ENCODE measurements at places on chromosomes 12 and 14.

DNA sequence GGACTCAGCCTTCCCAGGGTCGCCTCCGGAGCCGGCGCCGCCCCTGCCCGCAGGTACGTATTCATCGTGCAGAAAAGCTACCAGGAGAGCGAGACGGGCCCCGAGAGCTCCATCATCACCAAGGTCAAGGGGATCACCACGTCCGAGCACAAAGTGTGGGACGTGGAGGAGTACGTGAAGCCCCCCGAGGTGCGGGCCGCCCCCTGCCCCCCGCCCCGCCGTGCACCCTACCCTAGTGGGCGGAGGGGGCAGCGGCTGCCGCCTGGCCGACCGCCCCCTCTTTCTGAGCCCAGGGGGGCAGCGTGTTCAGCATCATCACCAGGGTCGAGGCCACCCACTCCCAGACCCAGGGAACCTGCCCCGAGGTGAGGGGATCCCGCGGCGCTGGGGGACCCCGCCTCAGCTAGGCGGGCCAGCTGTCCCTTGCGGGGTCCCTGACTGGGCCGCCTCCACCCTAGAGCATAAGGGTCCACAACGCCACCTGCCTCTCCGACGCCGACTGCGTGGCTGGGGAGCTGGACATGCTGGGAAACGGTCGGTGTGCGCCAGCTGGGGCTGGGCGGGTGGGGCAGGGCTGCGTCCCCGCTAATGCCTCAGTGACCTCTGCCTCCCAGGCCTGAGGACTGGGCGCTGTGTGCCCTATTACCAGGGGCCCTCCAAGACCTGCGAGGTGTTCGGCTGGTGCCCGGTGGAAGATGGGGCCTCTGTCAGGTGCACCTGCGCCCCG is 973 bp downstream of the P2RX2 start:
- DNase-seq = no peak

DNA sequence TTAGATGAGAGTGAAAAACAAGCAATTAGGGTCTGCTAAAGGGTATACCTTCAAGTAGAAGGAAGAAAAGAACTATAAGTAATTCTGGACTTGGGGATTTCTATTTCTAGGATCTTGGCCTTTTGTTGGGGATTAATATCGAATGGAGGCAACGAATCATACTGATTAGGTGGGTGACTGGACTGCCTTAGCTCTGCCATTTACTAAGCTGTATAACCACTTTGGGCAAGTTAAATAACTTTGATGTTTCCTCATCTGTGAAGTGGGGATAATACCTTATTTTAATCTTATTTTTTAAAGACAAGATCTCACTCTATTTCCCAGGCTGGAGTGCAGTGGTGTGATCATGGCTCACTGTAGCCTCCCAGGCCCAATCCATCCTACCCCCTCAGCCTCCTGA is 6.6 kb downstream of the IKBIP start:
- no peak for DNase-seq

- no peak for DNase-seq
Measured at GRCh38 chr14:90093942-90094595, 32.3 kb downstream of the KCNK13 start.

DNA sequence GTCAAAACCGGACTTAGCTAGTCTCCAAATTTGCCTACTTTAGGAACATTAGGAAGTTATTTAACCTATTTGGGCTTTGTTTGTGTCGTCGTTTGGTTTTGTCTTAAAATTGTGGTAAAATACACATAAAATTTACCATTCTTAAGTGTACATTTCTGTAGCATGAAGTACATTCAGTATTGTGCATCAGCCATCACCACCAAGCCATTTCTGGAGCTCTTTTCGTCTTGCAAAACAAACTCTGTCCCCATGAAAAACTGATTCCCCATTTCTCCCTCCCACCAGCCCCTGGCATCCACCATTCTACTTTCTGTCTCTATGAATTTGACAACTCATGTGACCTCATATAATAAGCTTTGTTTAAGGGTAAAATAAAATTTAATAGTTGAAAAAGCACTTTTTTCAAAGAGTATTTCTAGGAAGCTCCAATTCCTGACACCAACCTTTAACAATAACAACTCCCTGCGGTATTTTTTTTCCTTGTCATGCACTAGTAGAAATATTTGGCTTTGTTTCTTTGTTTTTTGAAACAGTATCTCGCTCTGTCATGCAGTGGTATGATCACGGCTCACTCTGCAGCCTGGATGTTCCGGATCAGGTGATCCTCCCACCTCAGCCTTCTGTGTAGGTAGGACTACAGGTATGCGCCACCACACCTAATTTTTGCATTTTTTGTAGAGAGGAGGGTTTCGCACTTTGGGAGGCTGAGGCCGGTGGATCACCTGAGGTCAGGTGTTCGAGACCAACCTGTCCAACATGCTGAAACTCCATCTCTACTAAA is 3.6 kb upstream of the UBC start:
- no peak for DNase-seq

- DNase-seq = no peak
Measured at GRCh38 chr12:32478166-32478565, 78.8 kb downstream of the FGD4 start.

DNA sequence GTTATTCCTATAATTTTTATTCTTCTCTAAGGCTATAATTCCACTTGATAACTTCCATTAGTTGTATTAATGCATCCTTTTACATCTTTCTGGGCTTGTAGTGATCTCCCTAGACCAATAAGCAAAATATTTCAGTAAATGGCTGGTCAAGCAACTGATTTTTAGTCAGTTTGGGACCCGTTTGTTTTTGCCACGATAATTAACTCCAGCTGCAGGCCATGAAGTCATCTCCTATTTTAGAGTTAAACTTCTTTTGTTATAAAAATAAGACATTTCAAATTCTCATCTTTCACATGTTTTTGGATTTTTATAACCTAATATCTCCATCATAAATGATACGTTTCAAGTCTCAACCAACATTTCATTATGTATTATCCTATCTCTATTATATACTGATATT is 49.4 kb downstream of the MAGOHB start:
- no peak for DNase-seq

- no peak for DNase-seq
Measured at GRCh38 chr14:96095581-96096476, 56.7 kb downstream of the C14orf132 start.

GRCh38 chr12:31393004-31393550 is 67.1 kb upstream of the SINHCAF start:
- DNase-seq = no peak

- no peak for DNase-seq
Measured at GRCh38 chr14:55599250-55599879, 19.4 kb downstream of the KTN1 start.

DNA sequence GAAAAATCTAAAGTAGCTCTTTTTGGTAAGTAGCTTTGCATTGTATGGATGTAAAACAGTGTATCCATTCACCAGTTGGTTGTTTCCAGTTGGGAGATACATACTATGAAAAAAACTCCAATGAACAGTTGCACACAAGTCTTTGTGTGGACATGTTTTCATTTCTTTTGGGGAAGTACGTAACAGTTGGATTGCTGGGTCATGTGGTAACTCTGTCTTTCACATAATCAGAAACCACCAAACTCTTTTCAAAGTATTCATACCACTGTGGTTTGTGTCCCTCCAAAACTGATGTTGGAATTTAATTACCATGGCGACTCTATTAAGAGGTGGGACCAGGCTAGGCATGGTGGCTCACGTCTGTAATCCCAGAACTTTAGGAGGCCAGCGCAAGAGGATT is 58.9 kb upstream of the RESF1 start:
- DNase-seq = no peak

GRCh38 chr14:99678198-99678597 is 5.9 kb upstream of the CYP46A1 start:
- DNase-seq = no peak

DNA sequence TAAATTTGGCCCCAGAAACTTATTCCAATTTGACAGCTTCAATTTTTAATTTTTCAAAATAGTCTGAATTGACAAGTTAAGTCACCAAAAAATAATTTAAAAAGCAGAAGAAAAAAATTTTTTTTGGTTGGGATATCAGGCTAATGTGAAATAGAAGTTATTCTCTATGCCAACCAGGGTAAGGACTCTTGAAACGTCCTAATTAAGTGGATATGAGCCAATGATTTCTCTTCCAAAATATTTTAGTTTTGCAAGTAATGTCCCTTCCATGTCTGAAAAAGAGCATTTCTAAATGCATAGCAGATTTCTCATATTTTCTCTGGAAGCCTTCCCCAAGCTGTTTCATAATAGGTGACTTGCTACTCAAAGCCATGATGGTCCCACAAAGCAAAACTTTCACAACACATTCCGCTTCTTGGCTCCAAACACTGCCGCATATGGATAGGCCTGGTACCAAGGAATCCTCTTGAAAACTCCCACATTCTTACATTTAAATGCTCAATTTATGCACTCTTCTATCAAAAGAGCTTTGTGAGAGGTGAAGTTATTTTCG is 65.1 kb downstream of the SIX6 start:
- no peak for DNase-seq
